ENCODE measurements at places on chromosomes 3 and 15.

DNA sequence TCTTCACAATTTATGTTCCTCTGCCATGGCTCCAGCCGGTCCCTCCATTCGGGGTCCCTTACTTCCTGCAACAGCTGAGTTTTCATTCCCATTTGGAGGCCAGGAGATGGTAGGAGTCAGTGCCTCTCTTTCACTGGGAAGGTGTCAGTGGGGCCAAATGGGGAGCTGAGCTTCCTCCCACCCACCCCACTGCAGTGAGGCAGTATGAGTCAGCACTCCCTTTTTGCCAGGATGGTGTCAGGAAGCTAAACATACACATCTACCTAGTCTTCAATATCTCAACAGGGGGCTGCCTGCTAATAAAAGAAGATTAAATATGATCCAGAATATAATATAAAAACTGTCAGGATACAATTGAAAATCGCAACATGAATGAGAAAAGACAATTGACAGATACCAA, 12.7 kb upstream of the ACTC1 start:
- H3K4me3 ChIP-seq = no peak overlapping the region
- H3K4me1 ChIP-seq = no peaks in the 10 kb centered on the region
- DNase-seq = no peak
- H3K27ac ChIP-seq = no peak overlapping the region
- peaks cover 25% of the 10 kb centered on the region for H3K27me3 ChIP-seq

DNA sequence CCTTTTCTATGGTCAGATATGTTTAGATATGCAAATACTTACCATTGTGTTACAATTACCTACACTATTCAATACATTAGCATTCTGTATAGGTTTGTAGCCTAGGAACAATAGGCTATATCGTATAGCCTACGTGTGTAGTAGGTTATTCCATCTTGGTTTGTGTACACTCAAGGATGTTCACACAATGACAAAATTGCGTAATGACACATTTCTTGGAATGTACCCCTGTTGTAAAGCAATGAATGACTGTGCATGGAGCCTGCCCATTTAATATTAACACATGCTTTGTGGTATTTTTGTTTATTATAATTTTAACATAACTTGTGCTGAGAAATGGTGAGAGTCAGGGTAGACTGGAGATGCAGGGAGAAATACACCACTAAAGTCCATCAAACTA, 154.9 kb downstream of the LEKR1 start:
- DNase-seq = no peak
- peaks cover 47% of the 10 kb centered on the region for H3K4me1 ChIP-seq
- no peaks in the 10 kb centered on the region for H3K27me3 ChIP-seq

- no peak for DNase-seq
- H3K4me1 ChIP-seq = no peaks in the 10 kb centered on the region
- H3K27me3 ChIP-seq = peaks cover 22% of the 10 kb centered on the region
- no peaks in the 10 kb centered on the region for H3K36me3 ChIP-seq
- H3K27ac ChIP-seq = no peak overlapping the region
Observed at GRCh38 chr3:13850161-13850945, 29.5 kb downstream of the WNT7A start.

DNA sequence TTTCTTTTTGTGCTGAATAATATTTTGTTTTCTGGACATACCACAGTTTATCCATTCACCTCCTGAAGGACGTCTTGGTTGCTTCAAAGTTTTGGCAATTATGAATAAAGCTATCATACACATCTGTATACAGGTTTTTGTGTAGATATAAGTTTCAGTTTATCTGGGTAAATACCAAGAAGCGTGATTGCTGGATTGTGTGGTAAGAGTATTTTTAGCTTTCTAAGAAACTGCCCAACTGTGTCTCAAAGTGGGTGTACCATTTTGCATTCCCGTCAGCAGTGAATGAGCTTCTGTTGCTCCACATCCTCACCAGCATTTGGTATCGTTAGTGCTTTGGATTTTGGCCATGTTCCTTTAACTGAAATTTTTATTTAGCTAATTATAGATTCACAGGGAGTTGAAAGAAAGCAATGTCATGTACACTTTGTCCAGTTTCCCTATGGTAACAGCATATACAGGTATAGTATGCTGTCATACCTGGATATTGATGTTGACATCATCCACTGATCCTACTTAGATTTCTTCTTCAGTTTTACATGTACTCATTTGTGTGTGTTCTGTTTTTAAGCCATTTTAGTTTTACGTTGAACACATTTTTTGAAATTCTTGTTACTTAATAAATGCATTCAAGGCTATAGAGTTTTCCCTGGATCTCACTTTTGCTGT, 11.9 kb downstream of the ARID3B start:
- H3K27ac ChIP-seq = peak overlapping the region; percentile 91
- peaks cover 49% of the 10 kb centered on the region for H3K36me3 ChIP-seq
- H3K27me3 ChIP-seq = no peaks in the 10 kb centered on the region
- DNase-seq = peak; percentile 3
- peaks cover 25% of the 10 kb centered on the region for H3K4me1 ChIP-seq

- H3K27ac ChIP-seq = no peak overlapping the region
- no peaks in the 10 kb centered on the region for H3K36me3 ChIP-seq
- no peak for DNase-seq
- H3K27me3 ChIP-seq = no peaks in the 10 kb centered on the region
- H3K4me1 ChIP-seq = no peaks in the 10 kb centered on the region
- no peak overlapping the region for H3K4me3 ChIP-seq
Observed at GRCh38 chr15:62821384-62822131, 221.0 kb upstream of the TPM1 start.

GRCh38 chr3:173138026-173138425, 3.0 kb downstream of the SPATA16 start:
- H3K4me3 ChIP-seq = no peak overlapping the region
- no peak for DNase-seq
- no peak overlapping the region for H3K27ac ChIP-seq
- no peaks in the 10 kb centered on the region for H3K27me3 ChIP-seq

GRCh38 chr3:128068156-128068620, 16.0 kb downstream of the SEC61A1 start:
- H3K27me3 ChIP-seq = no peaks in the 10 kb centered on the region
- H3K27ac ChIP-seq = peak overlapping the region; percentile 33
- H3K4me3 ChIP-seq = no peak overlapping the region
- H3K4me1 ChIP-seq = peaks cover 8% of the 10 kb centered on the region
- peak; percentile 23 for DNase-seq

GRCh38 chr3:151262871-151263525, 15.3 kb downstream of the P2RY14 start:
- H3K4me1 ChIP-seq = peaks cover 25% of the 10 kb centered on the region
- DNase-seq = no peak
- H3K27ac ChIP-seq = no peak overlapping the region
- peak overlapping the region; percentile 2 for H3K4me3 ChIP-seq

DNA sequence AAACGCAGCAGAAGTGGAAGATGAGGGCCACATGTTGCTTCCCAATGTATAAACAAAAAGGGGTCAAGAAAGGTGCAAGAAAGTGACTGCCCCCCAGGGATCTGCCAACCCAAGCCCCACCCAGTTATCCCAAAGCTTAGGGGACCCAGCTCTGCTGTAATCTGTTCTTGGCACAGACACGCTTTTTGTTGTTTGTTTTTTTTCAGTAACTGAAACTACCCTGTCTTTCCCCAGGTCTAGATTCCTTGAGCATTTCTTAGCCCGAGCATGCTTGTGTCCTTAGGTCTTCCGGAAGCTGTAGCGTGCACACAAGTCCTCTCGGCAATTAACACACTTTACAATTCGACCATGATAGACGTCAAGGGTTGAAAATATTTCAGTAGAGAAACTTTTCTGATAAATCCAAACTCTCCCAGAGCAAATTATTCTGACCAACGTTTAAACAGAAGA, 8.5 kb upstream of the PPARG start:
- no peak for DNase-seq
- H3K4me1 ChIP-seq = no peaks in the 10 kb centered on the region
- H3K36me3 ChIP-seq = no peaks in the 10 kb centered on the region
- no peak overlapping the region for H3K4me3 ChIP-seq
- peaks cover 58% of the 10 kb centered on the region for H3K27me3 ChIP-seq
- no peak overlapping the region for H3K27ac ChIP-seq

- H3K4me3 ChIP-seq = no peak overlapping the region
- H3K27ac ChIP-seq = no peak overlapping the region
- no peaks in the 10 kb centered on the region for H3K4me1 ChIP-seq
- DNase-seq = no peak
Observed at GRCh38 chr3:13824521-13825310, 55.2 kb downstream of the WNT7A start.

- no peak for DNase-seq
- H3K36me3 ChIP-seq = no peaks in the 10 kb centered on the region
- H3K27ac ChIP-seq = no peak overlapping the region
- H3K4me1 ChIP-seq = no peaks in the 10 kb centered on the region
- no peak overlapping the region for H3K4me3 ChIP-seq
Observed at GRCh38 chr3:68571321-68571720, 361.0 kb downstream of the TAFA4 start.
